ENCODE measurements at places on chromosomes 7 and 10. TPM values are rescaled to one million over a fixed set of nuclear protein-coding genes. Genes with fewer than 3 reads are reported as not detected.

The ARHGEF5 gene
- 29.1 TPM for total RNA-seq

The TMEM120A gene
- 51.0 TPM for total RNA-seq

The SFTPA1 gene
- not detected for total RNA-seq

The MMD2 gene
- not detected for total RNA-seq

The INA gene
- total RNA-seq: 6.2 TPM

The CDNF gene
- 2.0 TPM for total RNA-seq

The UCMA gene
- not detected for total RNA-seq

The NME8 gene
- total RNA-seq: not detected

The CNTNAP2 gene
- not detected for total RNA-seq

The ITPRID1 gene
- total RNA-seq: under 0.01 TPM

The STN1 gene
- total RNA-seq: 64.4 TPM

The ADAMTS14 gene
- under 0.01 TPM for total RNA-seq

The SPDYE3 gene
- total RNA-seq: not detected

The OR2A7 gene
- 7.1 TPM for total RNA-seq

The SIRT1 gene
- total RNA-seq: 8.8 TPM

The OLAH gene
- total RNA-seq: not detected

The PRKG1 gene
- 0.43 TPM for total RNA-seq

The ZNF467 gene
- 0.22 TPM for total RNA-seq

The MTURN gene
- total RNA-seq: 15.3 TPM

The GDF2 gene
- total RNA-seq: not detected

The FAM25A gene
- total RNA-seq: not detected

The TAS2R16 gene
- total RNA-seq: not detected

The EN2 gene
- total RNA-seq: not detected

Data from placental epithelial cell (primary cell).